DMS153 (cell line): ENCODE measurements at places on chromosomes 12 and 14.

DNA sequence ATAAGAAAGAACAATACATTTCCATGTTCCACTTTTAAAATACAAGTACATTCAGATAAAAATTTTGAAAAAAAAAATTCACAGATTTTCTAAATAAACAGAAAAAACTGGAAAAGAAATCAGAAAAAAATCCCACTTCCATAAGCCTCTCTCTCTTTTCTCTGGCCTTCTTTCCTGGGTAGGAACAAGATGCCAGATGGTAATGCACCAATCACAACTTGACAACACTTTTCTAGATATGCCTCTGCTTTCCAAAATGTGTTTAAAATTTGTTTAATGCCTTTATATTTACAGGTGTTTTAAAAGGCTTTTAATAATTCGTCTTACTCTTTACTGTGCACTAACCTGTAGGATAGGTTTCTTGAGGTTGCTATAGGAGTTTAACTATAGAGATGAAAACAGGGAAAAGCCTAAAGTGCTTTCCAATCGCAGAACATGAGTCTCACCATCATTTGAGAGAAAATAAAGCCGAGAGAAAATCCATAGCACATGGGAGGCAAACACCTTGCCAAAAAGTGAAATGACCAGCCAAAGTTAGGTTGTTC is 74.2 kb downstream of the TMTC1 start:
- no peak for DNase-seq

DNA sequence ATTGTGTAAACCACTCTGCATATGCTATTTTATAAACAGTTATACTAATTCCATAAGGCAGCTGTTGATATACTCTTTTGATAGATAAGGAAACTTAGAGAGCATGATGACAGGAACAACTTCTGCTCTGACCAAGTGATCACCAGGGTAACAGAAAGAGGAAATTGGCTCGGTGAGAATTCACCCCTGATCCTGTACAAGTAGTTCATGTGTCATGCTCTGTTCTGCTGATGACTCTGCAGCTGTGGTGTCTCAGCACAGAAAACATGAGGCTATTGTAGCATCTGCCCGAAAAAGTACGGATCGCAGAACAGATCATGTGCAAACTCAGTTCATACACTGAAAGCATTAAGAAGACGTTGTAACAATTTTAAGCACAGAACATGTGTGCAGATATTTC is 345.0 kb downstream of the LRIG3 start:
- DNase-seq, result no peak

GRCh38 chr12:2646341-2646740 is 148.4 kb upstream of the FKBP4 start:
- no peak for DNase-seq

DNA sequence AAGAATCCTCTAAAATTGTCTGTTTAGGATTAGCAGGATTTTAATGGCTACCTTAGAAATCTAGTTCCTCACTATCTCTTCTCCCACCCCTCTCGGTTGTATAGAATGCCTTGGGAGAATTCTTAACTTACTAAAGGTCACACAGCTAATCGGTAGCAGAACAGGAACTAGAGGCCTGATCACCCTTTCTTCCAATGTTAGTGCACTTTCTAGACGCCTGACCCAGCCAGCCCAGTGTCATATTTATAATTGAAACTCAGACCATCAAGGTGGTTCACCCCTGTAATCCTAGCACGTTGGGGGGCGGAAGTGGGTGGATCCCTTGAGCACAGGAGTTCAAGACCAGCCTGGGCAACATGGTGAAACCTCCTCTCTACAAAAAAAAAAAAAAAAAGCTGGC is 1.7 kb downstream of the TIGAR start:
- DNase-seq, result no peak

DNA sequence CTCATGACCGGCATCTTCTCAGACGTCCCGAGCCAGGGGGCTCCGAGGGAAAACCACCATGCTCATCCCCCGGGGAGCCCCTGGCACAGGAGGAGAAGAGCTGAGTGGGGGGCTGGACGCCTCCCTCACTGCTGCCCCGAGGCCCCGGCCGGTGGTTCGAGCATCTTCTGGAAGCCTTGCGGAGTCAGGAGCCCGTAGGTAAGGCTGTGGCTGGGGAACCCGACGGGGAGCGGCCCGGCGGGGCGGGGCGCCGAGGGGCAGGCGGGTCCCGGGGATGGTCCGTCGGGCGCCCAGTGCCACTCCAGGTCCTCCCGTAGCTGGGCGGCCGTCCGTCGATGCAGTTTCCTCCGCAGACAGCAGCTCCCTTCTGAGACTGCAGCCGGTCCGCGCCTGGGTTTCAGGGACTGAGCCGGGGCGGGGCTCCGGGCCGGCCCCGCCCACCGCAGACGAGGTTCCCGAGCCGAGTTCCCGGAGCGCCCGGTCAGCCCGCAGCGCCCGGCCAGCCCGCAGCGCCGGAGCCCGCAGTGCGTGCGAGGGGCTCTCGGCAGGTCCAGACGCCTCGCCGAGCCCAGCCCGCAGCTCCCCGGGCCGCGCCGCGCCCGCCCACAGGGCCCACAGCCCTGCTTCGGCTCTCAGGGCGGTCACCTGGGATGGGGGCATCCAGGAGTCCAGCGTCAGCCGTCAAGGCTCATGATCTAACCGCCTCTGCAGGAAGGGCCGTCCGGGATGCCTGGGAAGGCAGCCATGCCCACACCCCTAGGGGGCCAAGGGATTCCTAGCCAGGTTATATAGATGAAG is at the start of gene PGF:
Gene PGF, minus strand, starts transcription at position 369 of the 798 bp plus-strand sequence. Its CDS starts 355 bp downstream, at position 14.
- peak; percentile 10 for DNase-seq

GRCh38 chr14:33103489-33103888 is 164.8 kb downstream of the NPAS3 start:
- no peak for DNase-seq

DNA sequence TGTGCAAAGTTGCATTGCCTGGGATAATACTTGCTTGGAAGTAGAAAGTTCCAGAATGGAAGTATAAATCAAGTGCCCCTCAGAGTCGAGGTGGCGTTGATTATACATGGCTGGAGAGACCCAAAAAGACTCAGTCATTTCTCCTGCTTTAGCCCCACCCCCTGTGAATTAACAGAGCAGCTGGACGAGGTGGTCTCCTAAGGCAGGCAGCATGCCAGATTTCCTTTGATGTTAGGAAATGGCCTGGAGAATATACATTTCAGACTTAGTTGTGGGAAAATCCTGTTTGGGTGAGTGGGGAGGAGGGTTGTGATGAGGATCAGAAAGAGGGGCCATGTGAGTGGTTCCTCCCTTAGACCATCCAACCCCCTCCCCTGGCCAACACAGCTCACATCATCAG is 406.1 kb upstream of the TMPO start:
- no peak for DNase-seq

GRCh38 chr12:109056891-109057290 is 4.5 kb downstream of the USP30 start:
- DNase-seq, result no peak

DNA sequence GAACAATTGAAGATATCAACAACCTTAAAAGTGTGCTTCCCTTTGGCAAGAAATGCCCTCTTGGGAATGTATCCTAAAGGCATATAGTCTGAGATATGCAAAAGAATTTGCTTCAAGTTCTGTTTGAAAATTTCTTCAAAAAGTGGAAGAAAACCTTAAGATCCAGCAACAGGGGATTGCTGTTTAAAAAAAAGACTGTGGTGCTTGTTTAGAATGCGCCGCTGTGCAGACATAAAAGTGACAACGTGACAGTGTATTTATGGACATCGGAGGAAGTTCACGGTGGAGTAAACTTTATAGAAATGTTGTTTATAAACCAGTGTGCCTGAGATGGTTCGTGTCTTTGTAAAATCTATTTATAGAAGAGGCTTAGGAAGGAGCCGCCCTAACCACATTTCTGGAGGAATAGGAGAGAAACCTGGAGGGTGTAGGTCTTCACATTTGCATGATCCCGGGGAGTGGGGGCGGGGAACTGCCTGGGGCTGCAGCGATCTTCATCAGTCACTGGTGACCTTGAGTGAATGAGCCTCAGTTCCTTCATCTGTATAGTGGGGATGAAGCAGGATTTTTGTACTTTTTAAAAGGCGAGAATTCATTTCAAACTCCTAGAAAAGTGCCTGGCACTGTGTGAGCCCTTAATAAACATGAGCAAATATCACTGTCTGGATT is 27.5 kb downstream of the ADGRD1 start:
- DNase-seq, result no peak

- no peak for DNase-seq
Observed at GRCh38 chr12:122870867-122871664, 24.9 kb downstream of the VPS37B start.
